Left ventricle myocardium inferior (tissue), 1 donor: ENCODE measurements at places on chromosomes 4 and X. TPM values are rescaled to one million over a fixed set of nuclear protein-coding genes. Genes with fewer than 3 reads are reported as not detected.

DNA sequence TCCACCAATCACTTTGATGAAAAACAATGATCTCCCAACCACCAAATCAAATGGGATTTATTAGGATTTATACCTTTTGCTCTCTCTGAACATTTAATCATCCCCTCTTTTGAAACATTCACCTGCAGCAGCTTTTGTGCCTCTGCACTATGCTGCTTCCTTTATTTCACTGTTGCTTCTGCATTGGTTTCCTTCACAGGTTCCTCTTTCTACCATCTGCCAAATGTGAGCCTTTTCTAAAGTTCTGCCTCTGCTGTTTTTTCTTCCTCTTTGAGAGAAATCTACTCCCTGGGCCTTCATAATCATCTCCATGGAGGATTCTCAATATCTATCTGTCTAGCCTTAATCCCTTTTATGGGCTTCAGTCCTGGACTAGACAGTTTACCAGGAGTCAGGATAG is 24.7 kb downstream of the CUL4B start:
- DNase-seq: no peak

DNA sequence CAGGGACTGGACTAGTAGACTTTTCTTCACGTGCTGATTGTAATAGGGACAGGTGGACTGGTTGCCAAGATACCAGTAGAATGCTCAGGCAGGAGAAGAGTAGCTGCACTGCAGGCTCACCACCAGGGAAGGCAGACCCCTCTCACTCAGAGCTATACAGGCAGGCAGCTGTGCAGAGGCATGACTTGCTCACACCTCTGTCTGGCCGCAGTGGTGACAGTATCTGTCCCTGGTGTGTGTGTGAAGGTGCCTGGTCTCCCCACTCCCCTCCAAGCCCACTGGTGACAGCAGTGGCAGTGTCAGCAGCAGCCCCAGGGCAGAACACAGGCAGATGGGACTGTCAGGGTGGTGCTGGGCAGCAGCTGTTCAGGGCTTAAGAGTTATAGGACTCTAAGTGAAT is 140.7 kb downstream of the RPS6KA6 start:
- DNase-seq: no peak

GRCh38 chrX:66149519-66149918 is 14.5 kb upstream of the HEPH start:
- DNase-seq: no peak

DNA sequence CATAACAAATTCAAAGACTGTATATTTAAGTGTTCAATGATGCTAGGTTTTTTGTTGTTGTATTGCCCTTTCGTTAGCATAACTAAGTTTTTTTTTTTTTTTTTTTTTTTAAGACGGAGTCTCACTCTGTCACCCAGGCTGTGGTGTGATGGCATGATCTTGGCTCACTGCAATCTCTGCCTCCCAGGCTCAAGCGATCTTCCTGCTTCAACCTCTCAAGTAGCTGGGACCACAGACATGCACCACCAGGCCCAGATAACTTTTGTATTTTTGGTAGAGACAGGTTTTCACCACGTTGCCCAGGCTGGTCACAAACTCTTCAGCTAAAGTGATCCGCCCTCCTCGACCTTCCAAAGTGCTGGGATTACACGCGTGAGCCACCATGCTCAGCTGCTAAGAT is 7.0 kb downstream of the SH3BGRL start:
- no peak for DNase-seq

DNA sequence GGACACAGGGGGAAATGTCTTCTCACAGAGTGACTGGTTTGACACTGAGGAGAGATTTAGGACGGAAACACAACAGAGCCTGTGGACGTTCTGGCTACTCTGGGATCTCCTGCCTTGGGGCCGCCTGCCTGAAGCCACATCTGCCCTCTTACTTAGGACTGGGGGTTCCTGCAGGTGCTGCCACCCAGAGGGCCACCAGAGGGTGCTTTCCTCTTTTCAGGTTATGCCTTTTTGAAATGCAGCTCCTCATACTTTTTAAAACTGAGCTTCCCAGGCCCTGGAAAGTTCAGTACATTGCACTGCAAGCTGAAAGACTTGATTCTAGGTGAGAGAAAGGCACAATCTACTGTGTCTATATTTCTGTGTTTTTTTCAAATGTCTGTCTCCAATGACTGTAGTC is 92.2 kb upstream of the PGRMC2 start:
- peak; percentile 48 for DNase-seq

DNA sequence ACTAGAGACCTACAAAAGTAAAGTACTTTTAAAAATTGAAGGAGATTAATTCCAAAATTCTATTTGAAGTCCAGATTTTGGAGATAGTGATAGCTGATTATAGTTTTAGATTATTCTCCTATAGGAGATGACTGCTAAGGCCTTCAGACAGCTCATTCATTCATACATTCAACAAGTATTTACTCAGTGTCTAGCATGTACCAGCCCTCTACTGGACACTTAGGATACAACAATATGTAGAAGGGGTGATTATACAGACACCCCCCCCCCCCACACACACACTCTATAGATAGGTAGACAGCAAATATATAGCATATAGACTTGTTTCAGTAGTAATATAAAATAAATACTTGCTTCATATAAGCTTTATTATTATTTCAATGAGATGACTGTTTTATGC is 60.4 kb upstream of the TAF9B start:
- DNase-seq: no peak

- no peak for DNase-seq
These were observed 2.3 kb downstream of the FRYL start for GRCh38 chr4:48777739-48778138.

DNA sequence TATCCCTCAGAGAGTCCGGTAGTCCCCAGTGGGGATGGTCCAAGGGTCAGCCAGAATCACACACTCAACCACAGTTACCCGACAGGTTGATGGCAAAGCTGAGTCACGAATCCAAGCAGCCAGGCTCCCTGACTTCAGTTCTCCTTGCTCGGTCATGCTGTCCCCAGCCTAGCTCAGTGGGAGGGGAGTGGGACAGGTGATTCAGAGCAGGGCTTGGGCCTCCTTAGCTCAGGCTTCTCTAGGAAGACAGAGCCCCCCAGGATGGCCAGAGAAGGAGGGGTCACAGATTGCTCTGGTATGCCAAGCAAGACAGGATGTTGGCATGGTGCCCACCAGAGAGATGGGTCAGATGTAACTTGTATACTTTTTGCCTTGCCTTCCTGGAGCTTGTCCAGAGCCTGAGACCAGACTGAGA is 66.5 kb downstream of the EFNB1 start:
- no peak for DNase-seq

- DNase-seq: no peak
These were observed 14.1 kb downstream of the S100G start for GRCh38 chrX:16664074-16664473.

GRCh38 chr4:34720571-34720970 is 1523.7 kb downstream of the ARAP2 start:
- no peak for DNase-seq

DNA sequence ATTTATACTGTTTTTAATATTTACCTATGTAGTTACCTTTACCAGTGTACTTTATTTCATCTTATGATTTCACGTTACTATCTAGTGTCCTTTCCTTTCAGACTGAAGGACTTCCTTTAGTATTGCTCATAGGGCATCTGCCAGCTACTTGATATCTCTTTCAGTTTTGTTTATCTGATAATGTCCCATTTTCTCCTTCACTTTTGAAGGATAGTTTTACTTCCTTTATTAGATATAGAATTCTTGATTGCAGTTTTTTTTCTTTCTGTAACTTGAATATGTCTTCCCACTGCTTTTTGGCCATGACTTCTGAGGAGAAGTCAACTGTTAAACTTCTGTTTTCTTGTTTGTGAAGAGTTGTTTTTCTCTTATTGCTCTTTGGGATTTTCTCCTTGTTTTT is 69.4 kb upstream of the MAGED1 start:
- DNase-seq: no peak

DNA sequence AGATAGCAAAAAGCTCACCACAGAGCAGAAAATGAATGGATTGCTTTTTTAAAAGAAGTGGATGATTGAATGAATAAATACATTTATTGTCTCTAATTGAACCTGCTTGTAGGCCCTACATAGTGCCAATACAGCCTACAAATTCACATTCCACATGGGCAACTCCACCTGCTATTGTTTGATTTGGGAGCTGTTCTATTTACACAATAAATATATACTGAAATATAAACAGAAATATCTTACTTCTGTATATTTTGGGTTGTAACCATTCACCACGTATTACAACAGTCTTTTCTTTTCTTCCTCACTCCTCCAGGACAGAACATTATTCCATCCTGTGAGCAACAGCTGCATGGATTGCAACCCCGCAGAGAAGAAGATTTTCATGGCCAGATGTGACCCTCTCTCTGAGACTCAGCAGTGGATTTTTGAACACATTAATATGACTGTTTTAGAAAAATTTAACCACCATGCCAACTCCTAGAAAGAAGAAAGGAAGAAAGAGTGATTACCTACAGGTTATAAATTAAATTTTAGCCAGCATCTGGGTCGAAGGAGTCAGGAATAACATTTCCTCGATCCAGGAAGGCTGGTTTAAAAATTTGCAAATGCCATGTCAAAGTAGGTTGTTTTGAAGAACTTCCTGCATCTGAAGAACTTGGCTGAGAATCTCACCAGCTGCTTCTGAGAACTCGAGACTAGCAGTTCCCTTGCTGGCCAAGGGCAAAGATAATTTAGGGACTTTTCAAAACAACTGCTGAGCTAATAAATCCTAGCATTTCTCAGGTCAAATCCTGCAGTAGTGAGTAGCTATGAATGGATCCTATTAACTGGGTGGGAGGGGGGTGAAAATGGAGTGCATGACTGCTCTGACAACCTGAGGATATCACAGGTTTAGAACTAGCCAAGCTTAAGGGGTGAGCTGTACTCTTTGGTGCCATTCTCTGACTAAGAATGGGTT is 128.7 kb upstream of the GALNT7 start:
- no peak for DNase-seq

- DNase-seq: no peak
These were observed 29.7 kb downstream of the BCOR start for GRCh38 chrX:40068048-40068447.

- no peak for DNase-seq
These were observed 56.3 kb downstream of the ATP8A1 start for GRCh38 chr4:42600578-42600977.

TRAM1L1 gene
- 0.82 TPM for total RNA-seq

FHDC1 gene
- total RNA-seq: 0.38 TPM

KLHL2 gene
- total RNA-seq: 8.4 TPM

SLC26A1 gene
- not detected for total RNA-seq

PNCK gene
- total RNA-seq: 6.1 TPM

CXCL10 gene
- total RNA-seq: not detected

CD38 gene
- total RNA-seq: 1.5 TPM

BDH2 gene
- 27.2 TPM for total RNA-seq

NR3C2 gene
- 23.9 TPM for total RNA-seq

SYTL5 gene
- 0.41 TPM for total RNA-seq

MAOA gene
- total RNA-seq: 113 TPM

ATP2B3 gene
- not detected for total RNA-seq

GRIA2 gene
- total RNA-seq: not detected
